ENCODE measurements at places on chromosomes 1 and 21. TPM values are rescaled to one million over a fixed set of nuclear protein-coding genes. Genes with fewer than 3 reads are reported as not detected.

DNA sequence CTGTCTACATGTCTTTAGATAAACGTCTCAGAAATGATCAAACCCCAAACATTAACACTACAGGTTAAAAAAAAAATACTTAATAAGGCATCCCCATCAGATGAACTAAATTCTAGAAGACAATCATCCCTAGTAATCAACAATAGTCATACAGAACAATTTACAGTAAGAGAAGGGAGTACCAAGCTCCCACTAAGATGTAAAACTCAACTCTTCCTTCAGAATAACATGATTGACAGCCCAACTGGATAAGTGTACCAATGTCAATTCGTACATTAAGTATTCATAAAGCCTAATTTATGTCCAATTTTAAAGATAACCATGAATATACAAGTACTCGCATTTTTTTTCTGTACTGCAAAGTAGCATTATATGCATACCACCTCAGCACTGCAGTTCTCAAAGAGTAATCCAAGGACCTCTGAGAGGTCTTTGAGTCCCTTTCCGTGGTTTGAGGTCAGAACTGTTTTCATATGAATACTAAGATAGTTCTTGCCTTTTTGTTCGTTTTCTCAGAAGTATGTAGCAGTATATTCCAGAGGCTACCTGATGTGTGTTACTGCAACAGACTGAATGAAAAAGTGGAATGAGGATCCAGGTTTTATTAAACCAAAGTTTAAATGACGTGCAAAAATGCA lies 6.6 kb downstream of the SCAF4 start:
- peaks cover 15% of the 10 kb centered on the region for H3K4me1 ChIP-seq
- DNase-seq = no peak
- H3K36me3 ChIP-seq = no peaks in the 10 kb centered on the region
- H3K4me3 ChIP-seq = no peak overlapping the region
- no peaks in the 10 kb centered on the region for H3K27me3 ChIP-seq
- H3K27ac ChIP-seq = no peak overlapping the region

SHISAL2A gene
- 1.7 TPM for total RNA-seq

DNA sequence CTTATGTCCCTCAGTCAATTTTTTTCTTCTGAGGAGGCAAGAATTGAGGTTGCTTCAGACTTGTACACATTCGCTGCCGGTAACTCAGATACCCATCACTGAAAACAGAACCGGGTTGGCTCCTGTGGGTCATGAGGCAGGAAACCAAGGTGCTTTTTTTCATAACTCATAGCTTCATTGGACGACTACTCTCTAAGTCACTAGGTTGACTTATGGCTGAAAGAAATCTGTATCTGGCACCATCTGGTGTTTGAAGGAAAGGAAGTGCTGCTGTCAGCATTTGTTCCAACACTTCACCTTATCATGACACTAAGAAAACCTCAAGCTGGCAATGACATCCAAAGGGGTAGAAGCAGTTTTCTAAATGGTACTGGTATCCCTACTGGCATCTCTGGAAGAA lies 82.3 kb downstream of the TBX19 start:
- no peak overlapping the region for H3K4me3 ChIP-seq
- no peak for DNase-seq
- H3K36me3 ChIP-seq = no peaks in the 10 kb centered on the region

MXRA8 gene
- 68.9 TPM for total RNA-seq

DNA sequence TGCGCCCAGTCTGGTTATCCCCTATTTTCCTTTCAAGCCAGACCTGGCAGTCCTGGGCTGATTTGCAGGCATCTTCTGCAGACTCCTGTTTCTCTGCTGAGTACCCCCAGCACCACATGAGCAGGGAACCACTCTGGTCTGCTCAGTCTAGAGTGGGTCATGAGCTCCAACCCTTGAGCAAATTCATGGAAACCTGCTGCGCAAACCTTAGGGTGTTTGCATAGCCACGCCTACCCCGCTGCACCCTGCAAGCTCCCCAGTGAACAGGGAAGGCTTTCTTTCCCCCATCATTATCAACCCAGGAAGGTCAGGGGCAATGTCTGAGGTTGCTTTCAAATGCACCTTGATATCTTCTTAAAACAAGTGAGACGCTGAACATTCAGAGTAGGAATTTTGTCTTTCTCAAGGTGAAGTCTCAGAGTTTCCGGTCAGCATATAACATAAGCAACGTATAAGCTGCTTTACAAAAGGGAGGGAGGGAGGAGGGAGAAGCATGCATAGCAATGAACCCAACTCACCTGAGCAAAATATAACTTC lies 11.1 kb upstream of the KCNE1 start:
- H3K36me3 ChIP-seq = peaks cover 12% of the 10 kb centered on the region
- H3K27ac ChIP-seq = no peak overlapping the region
- H3K27me3 ChIP-seq = no peaks in the 10 kb centered on the region
- peaks cover 7% of the 10 kb centered on the region for H3K4me1 ChIP-seq
- peak; percentile 42 for DNase-seq

- H3K27me3 ChIP-seq = no peaks in the 10 kb centered on the region
- no peaks in the 10 kb centered on the region for H3K4me1 ChIP-seq
- DNase-seq = no peak
- H3K4me3 ChIP-seq = no peak overlapping the region
- H3K27ac ChIP-seq = no peak overlapping the region
Measured at GRCh38 chr1:42450061-42450460, 5.8 kb downstream of the ZMYND12 start.

Measured in lung (tissue), 17 donors.